ENCODE measurements at places on chromosomes 5 and 9.
A peak's percentile ranks its signal among the peaks of the same experiment; 100 is the strongest.

DNA sequence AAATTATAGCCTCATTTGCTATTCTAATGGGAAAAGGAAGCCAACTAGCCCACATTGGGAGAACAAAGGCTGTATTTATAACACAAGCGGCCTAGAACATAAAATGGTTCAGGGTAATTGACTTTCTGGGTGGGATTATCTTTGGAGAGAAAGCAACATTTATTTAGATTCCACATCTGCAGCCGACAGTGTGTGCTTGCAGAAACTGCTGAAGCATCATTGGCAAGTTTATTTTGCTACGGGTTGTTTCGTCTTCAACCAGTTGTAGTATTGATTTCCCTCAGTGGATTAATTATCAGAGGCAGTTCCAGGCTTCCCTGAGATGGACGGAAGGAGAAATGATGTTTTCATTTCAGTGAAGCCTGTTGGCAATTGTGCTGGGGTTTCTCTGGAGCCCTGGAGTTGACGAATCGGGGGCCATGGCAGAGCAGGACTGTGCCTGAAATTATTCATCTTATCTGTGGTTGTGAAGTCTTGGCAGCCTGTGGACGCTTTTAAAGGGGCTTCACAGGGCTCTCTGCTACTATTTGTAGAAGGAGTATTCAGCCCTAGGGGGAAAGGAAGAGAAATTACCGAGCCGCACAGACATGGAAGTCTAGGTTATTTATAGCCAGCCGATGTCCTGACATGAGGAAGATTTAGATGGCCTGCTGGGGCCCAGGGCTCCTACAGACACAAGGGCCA lies 290.6 kb upstream of the IRX4 start:
- no peak for DNase-seq

GRCh38 chr9:13607481-13608441 lies 328.3 kb upstream of the MPDZ start:
- no peak for DNase-seq

DNA sequence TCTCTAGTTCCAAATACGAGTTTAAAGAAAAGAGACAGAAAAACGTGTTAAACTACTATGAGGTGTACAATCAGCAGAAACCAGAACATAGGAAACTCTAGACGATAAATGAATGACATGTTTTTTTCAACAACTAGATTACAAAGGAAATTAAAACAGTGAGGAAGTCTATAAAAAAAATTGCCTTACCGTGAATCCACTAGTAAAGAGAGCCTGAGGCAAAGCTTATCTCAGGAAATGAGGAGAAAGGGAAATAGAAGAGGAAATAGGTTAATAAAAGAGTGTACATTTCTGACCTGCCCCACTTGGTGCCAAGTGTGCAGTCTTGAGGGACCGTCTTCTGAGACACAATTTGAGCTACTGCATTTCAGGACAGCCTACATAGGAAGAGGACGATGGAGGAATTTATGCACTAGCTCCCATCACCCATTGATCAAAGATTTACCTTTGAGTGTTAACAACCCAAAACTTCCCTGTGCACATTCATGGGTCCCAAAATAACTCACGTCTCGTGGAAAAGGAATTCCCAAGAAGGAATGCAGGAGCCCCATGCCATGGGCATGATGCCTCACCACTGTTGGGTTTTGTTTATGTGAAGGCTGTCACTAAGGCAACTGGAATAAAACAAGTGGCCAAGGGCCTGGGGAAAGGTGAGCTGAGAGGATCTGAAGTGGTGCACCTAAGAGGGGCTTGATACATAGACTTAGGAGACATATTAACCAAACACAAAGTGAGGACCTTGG lies 53.6 kb upstream of the SLC1A3 start:
- no peak for DNase-seq

DNA sequence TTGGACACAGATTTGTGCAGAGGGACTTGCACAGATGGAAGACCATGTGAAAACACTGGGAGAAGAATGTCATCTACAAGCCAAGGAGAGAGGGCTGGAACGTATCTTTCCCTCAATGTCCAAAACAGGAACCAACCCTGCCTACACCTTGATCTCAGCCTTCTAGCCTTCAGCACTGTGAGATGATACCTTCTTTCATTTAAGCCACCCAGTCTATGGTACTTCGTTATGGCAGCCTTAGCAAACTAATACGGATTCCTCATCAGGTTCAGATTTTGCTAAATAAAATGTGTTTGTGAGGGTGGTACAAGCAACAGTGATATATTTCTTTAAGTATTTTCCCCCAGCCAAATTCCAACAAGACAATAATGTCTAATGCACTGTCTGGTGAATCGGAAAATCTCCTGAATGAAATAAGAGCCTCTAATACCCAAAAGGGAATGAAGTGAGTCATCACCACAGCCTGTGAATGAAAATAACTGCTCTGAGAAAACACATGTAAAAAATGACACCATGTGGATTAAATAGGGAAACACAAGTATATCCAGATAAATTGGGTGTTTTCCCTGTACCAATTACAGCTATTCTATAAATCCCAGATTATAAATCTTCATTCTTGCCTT lies 182.8 kb upstream of the TARS1 start:
- peak; percentile 63 for DNase-seq

DNA sequence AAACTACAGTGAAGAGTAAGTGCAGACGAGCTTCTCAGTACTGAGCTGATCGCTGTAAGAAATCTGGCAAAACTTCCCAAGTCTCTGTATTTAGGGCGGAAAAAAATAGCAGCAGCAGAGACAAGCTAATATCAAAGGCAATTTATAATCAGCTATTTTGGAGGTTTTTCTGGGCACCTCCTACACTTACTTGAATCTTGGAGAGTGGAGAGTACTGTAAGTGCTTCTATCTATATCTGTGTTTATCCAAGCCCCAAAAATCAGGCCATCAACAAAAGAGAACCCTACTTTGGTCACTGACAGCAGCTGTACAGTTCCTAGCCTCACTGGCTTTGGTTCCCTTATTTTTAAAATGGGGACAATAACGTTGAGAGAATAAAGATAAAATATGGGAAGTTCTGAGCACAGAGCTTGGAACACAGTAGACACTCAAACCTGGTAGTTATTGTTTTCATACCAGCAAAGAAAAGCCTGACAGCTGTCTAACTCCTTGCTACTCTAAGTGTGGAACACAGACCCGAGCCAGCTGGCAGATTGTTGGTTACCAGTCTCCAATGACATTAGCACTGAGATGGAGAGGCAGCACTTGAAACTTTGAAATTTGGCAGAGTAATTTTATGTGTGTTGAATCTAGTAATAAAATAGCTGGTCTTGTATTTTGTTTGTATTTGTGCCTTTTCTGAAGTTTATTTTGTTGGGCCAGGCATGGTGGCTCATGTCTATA lies 96.0 kb upstream of the SLC28A3 start:
- no peak for DNase-seq

GRCh38 chr9:81850724-81851123 lies 77.5 kb upstream of the SPATA31D4 start:
- no peak for DNase-seq

- DNase-seq = no peak
Measured at GRCh38 chr5:104998169-104998568, 1435.6 kb upstream of the NUDT12 start.
